ENCODE measurements at places on chromosomes 11 and 22.
A peak's percentile ranks its signal among the peaks of the same experiment; 100 is the strongest.

- no peak for DNase-seq
Observed at GRCh38 chr11:68411501-68411991, 49.0 kb upstream of the PPP6R3 start.

DNA sequence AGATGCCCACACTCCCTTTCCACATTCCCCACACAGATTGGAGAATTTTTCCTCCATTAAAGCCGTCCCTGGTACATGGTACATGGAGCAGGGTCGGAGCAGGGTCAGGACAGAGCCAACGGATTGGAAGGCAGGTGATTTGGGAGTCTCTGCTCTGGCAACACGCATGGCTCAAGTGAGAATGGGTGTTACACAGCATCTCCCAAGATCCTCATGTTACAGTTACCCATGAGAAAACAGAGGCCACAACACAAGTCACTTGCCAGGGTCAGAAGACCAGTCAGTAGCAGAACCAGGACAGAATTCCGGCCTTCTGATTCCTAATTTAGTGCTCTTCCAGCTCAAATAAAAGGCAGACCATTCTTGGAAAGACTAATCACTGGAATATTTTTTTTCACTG lies 7.7 kb upstream of the F2 start:
- no peak for DNase-seq

DNA sequence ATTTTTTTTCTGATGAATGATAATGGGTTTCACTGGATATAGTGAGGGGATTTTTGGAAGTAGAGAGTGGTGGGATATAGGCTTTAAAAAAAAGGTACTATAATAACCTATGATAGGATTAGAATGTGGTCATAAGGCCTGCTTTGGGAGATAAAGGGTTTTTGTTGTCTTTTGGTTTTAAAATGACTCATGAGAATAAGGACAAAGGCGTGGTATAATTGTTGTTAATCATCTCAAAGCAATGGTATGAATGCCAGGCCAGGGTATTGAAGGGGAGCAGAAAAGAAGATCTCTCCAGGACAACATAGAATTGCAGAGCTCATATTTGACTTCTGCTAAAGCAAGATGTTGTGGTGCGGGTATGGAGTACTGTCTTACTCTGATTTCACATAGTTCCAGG lies 579.4 kb downstream of the JRKL start:
- DNase-seq, result no peak

DNA sequence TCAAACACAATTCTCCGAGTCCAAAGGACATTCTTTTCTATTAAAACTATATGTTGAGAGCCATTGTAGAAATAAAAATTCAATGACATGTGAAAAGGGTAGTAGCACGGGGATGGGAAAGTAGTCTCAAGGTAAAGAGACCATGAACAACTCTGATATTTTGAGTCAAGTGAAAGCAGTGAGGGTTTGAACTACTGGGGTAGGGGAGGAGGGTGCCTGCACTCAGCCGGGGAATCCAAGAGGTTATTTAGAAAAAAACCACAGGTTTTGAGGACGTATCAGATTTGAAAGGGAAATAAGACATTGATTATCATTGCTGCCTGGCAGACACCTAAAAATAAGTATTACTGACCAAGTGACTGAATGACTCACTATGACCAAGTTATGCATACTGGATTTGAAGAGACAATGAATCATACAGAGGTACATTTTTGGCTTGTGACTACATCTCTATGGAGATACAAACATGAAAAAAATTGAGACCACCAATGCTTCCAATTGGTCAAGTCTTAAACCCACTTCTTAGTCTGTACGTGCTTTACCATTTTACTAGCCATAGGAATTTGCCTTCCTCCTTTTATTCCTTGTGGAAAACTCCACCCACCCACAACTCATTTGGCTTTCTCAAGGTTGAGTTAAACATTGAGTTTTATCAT lies 2.2 kb upstream of the OR52H1 start:
- no peak for DNase-seq

DNA sequence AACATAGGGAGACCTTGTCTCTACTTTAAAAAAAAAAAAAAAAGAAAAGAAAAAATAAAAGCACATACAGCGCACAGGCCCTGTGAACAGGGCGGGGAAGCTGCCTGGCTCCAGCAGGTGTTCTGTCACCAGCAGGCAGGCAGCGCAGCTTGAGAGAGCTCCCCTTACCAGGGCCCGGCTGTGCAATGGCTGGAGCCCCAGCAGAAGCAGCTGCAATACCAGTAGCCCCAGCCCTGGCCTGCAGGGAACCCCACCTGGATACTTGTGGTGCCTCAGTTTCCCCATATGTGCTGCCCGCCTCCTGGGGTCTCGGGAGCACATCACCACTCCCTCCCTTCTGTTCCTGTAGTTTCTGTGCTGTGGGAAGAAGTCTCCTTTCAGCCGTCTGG lies 12.3 kb downstream of the TSPAN32 start:
- no peak for DNase-seq

- no peak for DNase-seq
Observed at GRCh38 chr11:126229858-126230540, 18.4 kb downstream of the FAM118B start.

GRCh38 chr11:63747011-63747410 lies 21.6 kb downstream of the ZFTA start:
- no peak for DNase-seq

DNA sequence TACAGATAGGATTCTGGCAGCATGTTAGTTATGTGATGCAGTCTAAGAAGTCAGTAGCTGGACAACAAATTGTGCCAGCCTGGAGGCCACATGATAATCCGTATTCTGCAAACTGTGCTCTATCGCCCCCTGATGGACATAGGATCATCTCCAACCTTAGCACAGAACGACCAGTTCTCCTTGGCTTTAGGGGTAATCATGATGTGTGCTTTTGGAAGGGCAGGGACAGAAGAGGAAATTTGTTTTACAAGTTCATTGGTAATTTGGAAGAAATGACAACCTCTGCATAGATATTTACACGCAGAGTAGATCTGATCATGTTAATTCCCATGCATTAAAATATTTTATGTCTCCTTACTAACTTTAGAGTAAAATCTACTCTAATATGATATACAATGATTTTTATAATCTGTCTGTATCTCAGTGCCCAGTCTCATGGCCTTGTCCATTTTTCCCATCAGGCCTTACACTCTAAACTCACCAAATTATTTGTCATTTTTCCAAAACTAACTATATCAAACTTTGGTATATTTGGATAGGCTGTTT lies 12.1 kb downstream of the OR10D3 start:
- no peak for DNase-seq

DNA sequence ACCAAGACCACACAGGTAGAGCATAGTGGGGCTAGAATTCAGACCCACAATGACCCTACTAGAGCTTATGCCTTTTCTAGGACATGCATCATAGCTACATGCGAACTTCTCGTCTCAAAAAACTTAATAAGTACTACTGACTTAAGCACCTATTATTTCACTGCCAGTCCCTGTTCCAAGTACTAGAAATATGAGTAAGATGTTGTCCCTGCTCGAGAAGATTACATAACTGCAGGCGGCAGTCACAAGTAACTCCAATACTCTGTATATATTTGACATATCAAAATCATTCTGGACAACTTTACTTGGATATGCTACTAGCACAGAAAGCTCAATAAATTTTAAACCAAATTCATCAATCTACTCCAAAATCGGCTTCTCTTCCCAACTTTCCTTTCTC lies 235.0 kb downstream of the TTC28 start:
- DNase-seq, result no peak

DNA sequence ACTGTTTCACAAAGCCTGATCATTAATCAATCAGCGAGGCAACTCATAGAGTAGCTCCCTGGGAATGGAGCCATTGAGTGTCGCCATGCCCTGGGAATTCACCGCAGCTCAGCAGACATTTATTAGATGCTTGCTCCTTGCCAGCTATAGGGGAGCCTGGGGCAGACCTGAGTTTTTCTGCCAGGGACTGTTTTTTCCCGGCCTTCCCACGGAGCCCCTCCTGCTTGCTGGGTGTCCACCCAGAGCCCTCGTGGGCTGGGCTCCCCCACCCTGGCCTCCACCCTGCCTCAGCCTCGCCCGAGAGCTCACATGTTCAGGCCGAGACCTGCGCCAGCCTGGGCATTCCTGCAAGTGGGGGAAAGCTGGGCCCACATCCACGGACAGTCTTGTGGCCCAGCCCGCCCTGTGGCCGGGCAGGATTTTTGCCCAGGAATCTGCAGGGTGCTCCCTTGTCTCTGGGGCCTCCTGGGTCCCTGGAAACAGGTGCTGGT lies 64.9 kb downstream of the SMIM38 start:
- no peak for DNase-seq

- DNase-seq, result peak; percentile 58
Observed at GRCh38 chr11:64207256-64208085, 950 bp downstream of the FERMT3 start.

DNA sequence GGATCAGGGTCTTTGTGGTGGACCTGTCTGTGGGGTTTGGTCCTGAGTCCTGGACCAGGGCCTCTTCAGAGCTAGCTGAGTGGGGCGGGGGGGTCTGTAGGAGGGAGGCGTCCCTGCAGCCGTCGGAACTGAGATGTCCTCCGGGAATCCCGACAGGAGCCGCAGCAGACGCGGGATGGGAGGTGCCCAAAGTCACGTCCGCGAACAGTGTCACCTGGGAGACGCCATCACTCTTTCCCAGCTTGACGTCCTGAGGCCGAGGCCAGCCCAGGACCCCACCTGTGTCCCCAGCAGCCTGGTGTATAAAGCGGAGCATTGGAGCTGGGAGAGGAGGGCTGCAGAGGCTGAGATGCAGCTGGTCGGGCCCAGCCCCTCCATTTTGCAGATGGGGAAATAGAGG lies 1234.7 kb downstream of the BRD1 start:
- no peak for DNase-seq

GRCh38 chr11:122744357-122744756 lies 88.8 kb downstream of the UBASH3B start:
- no peak for DNase-seq

GRCh38 chr11:27421819-27422494 lies 50.6 kb downstream of the LGR4 start:
- no peak for DNase-seq

GRCh38 chr11:95780544-95780943 lies 9.0 kb downstream of the FAM76B start:
- DNase-seq, result no peak

- peak; percentile 16 for DNase-seq
Observed at GRCh38 chr11:19071255-19071654, 10.7 kb upstream of the MRGPRX2 start.

GRCh38 chr11:65633390-65634108 lies 4.4 kb upstream of the SIPA1 start:
- DNase-seq, result no peak

- DNase-seq, result no peak
Observed at GRCh38 chr11:114160894-114161293, 101.4 kb downstream of the ZBTB16 start.

DNA sequence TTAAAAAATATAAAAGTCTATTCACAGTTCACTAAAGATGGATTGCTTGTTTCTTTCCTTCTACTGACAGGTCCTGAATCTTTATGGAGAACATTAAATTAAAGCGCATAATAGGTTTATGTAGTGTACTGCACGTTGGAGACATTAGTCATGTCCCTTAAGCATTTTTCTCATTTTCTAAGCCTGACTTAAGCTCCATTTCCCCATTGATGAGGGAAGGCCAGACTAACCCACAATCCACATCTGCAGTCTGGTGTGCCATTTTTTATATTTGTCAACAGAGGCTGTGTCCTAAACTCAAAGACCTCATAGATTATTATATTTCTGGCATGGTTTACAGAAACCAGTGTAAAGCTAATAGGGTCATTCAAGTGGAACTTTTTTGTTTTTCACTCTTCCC lies 39.9 kb downstream of the CADM1 start:
- no peak for DNase-seq

Measured in stimulated activated CD8-positive, alpha-beta memory T cell treated with anti-CD3 and anti-CD28 coated beads, Interleukin-2, amount 100 ng/mL, for 1 hour (primary cell).